ENCODE measurements at places on chromosomes 6 and 20.

DNA sequence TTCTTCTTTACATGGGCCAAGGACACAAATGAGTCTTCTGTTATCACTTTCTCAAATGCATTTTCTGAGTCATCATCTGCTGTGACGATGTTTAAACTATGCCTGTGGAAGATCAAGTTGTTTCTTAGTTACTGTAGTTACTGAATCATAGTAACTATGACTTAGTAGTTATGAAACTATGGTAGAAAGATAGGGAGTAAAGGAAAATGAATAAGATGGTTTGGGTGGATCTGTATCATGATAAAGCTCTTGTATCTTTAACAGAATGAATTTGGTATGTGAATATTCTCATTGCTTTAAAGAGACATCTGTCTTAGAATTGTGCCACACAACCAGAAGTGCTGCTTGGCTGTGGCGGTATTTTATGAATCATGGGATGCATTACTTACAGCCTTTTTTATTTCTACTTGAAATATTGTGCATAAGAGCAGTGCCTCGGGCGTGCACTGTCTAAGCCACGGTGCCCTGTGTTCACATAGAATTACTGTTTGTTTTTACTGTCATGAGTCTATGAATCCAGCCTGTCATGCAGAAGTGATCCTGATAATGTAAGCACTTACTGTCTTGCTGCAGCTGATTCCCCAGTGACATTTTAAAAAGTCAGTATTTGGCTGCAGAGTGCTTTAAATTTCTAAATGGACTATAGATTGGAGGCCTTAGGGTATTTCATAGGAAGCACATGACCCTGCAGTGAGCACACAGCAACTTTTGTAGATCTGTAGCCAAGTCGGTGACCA, 215.2 kb downstream of the TMEM242 start:
- DNase-seq: no peak

DNA sequence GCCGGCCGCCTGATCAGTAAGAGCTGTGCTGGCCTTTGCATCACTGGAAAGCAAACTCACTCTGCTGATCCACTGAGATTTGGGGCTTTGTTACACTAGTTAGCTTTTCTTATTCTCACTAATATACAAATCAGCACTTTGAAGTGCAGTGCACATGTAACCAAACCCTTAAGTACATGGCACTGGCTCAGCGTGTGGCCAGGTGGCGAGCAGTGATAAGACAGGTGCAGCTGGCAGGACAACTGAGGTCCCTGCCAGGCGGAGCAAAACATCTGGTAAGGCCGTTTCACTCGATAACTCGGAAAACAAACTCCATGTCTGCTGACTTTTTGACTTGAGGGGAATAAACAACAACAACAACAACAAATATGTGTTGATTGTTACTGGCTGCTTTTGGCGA, 11.0 kb downstream of the GFRA4 start:
- no peak for DNase-seq

GRCh38 chr6:132147530-132148011, 196.4 kb upstream of the CCN2 start:
- DNase-seq: no peak

- no peak for DNase-seq
Observed at GRCh38 chr20:49901588-49901987, 13.7 kb downstream of the SPATA2 start.

DNA sequence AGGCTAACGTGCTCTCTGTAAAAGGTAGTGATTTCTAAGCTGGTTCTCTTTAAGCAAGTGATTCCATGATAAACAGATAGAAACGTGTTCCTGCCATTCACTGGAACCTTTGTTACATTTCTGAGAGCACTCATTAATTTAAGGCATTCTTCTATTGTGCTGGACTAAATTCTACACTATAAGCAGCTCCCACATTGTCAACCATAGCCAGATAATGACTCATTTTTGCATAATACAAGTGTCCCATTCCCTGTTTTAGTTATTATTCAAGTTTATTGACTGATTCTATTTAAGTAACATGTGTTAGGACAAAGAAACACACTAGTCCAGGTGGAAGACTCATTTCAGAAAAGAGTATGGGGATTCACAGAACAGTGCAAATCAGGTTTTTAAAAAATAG, 13.5 kb upstream of the XRN2 start:
- no peak for DNase-seq

DNA sequence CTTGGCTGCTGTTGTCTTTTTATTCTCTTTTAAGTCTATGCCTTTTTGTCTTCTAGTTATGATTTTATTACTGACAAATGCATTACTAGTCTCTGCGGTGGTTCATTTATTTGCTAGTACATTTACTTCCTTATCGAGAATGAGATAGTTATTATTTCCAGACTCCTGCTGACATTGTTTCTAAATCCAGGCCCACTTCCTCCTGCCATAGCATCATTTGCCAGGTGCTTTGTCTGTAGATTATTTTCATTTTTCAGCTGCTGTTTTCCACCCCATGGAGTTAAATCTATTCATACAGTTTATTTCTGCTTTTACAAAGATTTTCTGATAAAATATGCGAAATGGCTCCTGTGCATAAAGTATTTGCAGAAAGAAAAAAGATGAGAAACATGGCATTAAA, 459.7 kb downstream of the MMUT start:
- DNase-seq: no peak

DNA sequence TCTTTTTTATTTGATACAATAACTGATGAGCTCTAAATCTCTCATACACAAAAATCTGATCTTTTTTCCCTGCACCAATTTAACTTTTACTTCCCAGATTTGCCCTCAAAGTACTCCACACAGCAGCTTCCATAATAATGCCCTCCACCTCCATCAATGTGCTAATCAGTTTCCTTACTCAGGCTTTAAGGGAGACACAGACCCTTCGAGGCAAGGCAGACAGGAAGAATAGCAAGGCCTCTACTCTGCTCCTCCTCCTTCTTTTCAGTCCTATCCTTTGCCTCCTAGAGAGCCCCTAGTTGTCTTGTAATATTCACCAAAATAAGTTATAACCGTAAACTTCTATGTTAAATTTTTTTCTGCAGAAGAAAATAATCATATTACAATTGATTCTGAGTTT, 444.9 kb upstream of the RNF217 start:
- no peak for DNase-seq

- DNase-seq: no peak
Observed at GRCh38 chr6:111750753-111751673, 122.2 kb downstream of the FYN start.

DNA sequence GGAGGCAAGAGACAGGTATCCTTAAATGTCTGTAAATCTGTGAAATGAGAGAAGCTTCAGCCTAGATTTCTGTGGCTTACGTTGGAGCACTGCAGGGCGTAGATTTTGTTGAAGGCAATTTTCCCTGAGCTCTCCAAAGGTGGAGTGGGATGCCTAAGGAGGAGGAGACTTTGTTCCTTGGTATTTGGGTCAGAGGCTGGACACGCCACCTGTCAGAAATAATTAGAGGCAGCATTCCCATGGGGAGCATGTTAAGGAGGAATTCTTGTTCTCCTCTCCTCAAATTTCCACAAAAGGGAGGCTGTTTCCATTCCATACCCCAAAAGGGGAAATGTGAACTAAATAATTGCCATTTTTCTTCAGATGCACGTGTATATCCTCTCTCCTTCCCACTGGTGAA, 11.1 kb upstream of the SCGN start:
- DNase-seq: no peak

- no peak for DNase-seq
Observed at GRCh38 chr20:59326188-59326587, 25.8 kb downstream of the EDN3 start.

DNA sequence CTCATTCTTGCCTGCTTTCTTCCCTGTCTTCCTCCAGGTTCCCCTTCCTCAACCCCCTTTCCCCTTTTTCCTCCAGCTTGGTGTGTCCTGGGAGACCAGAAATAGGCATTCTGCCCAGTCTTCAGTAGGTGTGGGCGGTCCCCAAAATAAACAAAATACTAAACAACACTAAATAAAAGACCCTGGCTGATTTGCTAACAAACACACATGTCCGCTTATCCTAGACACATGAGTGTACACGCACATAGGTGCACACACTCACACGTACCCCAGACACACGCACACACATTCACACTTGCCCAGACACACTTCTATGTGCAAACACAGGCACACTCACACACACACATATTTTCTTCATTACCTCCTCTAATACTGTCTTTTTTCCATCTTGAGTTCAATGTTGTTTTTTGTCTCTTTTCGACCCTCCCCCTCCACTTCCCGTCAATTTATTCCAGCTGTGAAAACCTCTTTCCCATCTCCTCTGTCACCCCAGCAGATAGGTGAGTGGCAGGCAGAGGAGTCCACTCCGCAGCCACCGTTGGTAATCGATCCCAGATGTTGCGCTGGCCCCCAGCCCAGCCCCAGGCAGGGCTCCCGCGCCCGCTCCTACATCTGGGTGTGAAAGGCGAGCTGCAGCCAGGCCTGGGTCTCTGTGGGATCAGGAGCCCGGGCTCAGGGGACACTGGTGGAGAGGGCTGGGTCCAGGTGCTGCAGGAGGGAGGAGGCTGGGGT, 56.9 kb upstream of the FOXP4 start:
- DNase-seq: no peak

DNA sequence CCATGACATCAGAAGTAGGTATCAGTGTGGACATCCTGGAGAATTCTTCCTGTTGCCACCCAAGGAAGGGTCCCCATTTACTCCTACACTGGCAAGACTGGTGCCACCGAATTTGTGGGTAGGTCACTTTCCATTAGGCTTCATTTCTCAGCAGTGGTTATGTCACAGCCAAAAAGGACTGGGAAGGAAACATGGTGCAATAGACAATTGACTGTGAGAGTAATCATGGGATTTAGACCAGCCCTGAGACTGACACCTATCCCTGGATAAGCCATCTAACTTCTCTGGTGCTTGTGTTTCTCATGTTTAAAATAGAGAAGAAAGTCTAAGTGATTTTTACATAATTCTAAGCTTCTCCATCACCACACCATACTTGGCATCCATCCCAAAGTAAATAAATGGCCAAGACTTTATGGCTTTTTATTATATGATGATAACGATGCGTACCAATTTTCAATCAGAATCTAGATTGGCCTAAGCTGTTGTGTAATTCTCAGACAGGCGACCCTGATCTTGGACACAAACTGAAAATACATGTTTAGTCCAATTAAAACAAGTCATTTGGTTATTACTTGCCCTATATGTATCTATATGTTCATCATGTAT, 10.2 kb downstream of the SMPDL3A start:
- no peak for DNase-seq

DNA sequence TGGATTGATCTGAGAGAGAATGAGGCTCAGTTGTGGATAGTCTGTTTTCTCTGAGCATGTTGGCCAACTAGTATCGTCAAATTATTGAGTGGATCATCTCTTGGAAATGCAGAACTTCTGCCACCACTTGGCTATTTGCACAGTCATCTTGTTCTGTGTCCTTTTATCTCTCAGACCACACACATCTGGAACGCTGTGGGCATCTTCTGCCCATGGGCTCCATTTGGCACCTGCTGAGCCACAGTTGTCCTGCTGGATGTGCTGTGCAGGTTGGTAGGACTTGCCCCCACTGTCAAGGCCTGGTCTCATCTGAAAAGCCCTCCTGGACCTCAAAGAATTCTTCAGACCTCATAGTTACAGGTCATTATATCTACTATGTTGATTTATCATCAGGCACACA, 16.7 kb upstream of the C20orf144 start:
- DNase-seq: no peak

GRCh38 chr6:1872649-1873131, 263.0 kb downstream of the FOXC1 start:
- DNase-seq: no peak

DNA sequence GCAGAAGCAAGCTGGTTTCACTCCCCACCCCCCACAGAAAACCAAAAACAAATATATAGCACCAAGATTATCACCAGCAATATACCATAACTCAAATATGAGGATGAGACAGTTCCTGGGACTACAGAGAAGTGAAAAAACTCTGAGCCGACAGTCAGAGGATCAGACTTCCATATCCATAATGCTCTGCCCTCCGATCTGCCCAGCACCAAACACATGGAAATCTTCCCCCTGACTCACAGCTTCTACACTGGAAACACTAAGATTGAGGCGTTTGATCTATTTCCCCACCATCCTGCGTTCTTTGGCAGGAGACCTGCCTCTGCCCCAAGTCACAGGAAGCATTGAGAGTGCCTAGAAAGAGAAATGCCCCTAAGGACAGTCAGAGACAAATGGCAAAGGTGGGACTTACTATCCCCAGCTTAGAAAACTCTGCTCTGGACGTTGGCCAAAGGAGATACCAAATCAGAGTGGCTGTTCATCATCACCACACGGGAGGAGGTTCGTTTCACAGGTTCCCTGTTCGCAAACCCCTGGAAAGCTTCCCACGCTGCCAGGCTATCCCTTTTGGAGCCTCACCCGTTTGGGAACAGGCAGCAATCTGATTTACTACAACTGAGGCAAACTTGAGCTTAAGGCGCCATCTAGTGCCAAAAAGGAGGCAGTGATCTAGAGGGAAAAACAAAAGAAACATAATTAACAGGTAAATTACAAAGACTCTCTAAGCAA, 48.7 kb upstream of the SRSF6 start:
- no peak for DNase-seq

DNA sequence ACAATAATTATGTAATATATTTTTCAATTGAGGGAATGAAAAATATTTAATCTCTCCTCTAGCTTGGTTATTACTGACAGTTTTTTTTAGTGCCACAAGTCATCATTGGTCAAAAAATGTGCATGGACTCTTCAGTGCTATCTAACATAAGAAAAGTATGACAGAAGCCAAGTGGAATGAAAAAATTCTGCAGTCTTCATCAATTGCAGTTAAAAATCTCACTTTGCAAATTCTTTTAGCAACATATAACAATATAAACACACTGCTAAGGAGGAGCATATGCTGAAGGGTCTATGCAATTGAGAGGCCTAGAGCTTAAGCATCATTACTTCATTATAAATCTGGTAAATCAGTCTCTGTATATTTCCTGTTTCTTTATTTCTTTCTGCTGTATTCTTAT, 175.1 kb downstream of the ARHGAP18 start:
- no peak for DNase-seq

DNA sequence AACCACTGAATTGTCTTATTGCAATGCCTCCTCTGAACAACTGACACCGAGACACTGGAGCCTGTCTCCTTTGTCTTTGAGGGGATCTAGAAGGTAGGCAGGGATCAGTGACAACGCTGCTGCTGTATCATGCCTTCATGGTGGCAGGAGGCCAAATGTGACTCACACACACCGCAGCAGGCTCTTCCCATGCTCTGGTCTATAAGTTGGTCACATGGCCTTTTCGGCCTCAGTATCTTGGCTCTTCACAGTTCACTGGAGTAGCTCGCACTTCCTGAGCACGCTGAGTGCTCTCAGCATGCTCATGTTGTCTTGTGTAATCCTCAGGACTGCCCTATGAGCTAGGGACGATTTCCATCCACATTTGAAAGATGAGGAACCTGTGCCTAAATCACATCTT, 167.4 kb upstream of the PCSK2 start:
- DNase-seq: no peak

GRCh38 chr6:115592025-115592424, 468.7 kb downstream of the FRK start:
- DNase-seq: no peak

GRCh38 chr6:128471907-128472306, 48.5 kb downstream of the PTPRK start:
- no peak for DNase-seq

DNA sequence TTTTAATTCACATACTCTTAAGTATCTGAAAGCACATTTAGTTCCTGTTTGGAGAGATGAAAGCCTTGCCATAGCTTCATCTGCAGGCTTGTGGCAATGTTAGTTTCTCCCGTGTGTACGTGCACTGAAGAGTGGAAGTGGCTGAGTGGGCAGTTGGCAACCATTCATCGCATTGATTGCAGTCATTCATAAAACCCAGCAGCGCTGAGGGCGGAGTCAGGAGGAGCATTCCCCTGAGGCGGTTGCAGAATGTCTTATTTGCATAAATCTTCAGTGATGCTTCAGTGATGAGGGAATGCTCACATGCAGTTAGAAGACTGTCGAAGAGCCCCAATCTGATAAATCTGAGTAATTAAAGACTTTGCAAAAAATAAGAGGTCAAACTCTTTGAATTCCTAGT, 79.1 kb downstream of the RIMS1 start:
- DNase-seq: no peak
